ENCODE measurements at places on chromosomes 5 and 9.

DNA sequence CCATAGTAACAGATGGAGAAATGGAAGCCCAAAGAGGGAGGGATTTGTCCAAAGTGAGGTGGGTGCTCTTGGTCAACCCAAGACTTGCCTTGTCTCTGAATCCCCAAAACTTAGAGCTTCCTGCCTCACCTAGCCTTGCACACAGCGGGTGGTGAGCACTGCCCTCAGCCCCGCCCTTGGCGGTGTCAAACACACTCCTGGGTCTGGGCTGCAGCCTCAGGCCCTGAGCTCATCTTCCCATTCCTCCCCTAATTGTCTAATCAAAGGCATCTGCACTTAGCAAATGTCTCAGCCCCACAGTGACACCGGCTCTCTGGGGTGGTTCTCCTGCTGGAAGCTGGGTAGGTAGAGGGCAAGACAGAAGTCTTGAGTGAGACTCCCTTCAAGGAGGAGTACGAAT lies 20.9 kb downstream of the FABP6 start:
- DNase-seq: no peak

- no peak for DNase-seq
Observed at GRCh38 chr9:130167927-130168326, 4.3 kb upstream of the NCS1 start.

DNA sequence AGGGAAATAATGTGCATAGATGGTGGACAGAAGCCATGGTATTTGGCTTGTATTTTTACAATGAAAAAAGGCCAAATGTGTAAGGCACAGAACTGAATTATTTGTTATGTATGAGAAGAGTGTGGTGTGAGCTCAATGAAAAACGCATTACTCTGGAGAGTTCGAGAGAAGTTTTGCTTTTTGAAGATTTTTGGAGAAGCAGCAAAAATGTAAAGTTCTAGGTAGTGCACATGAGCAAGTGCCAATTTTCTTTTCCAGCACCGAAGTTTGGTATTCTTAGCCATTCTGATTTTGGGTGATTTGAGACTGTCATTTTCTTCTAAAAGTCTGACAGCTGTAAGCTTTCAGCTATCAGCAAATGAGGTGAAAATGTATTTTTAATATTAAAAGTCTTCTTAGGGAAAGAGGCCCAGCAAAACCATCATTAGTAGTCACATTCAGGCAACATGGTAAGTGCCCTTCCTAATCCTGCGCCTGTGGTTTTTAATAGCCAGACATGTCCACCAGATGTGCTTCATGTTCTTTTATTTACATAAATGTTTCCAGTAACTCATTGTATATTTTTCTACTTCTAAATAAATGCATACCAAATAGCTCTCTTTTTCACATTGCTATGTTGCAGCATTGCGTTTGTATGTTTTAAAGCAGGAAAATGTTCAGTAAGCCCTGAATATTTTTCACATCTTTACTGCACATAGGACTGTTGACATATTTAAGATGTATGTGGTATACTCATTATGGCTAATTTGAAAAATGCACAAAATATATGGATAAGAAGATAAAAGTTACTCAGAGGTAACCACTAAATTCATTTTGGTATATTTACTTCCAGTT lies 50.4 kb downstream of the RASGRF2 start:
- DNase-seq: no peak

DNA sequence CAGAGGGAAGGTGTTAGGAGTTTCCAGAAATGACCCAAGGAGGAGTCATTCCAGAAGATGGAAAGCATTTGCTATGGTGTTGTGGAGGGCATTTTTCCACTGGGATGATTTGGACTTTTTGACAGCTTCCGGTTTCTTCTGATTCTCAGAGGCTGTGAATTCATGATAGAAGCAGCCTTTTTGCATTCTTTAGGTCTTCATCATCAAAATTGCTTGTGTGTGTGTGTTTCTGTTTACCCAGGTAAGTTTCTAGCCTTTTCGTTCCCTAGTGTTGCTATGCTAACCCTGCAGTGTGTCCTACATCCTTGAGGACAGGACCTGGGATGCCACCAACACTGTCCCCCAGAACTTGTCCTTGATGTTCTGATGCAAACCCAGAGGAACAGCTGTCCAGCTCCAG lies 19.6 kb downstream of the IRX1 start:
- no peak for DNase-seq

DNA sequence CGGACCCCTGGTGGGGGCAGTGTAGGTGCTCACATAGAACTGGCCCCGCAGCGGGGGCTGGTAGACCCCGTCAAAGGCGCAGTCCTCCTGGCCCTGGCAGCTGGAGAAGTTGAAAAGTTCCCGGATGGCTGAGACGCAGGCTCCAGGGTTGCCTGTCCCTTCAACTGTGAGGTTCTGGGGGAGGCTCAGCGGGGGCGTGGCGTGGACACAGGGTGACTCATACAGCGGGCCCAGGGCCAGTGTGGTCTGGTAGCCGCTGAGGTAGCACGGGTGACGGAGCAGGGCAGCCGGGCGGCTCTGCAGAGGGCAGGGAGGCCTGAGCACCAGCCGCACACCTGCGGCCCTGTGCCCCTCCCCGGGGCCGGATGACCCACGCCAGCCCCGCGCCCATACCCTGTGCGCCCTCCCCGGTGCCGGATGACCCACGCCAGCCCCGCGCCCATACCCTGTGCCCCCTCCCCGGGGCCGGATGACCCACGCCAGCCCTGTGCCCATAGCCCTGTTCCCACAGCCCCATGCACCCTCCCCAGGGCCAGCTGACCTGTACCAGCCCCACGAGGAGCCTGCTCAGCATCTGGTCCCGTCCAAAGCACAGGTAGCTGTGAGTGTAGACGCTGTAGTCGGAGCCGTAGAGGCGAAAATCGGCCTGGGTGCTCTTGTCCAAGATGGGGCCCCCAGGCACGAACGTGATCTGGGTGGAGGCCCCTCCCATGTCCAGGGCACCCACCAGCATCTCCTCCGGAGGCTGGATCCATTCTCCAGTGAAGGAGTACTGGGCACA lies 5.0 kb downstream of the ENTPD8 start:
- peak; percentile 24 for DNase-seq

DNA sequence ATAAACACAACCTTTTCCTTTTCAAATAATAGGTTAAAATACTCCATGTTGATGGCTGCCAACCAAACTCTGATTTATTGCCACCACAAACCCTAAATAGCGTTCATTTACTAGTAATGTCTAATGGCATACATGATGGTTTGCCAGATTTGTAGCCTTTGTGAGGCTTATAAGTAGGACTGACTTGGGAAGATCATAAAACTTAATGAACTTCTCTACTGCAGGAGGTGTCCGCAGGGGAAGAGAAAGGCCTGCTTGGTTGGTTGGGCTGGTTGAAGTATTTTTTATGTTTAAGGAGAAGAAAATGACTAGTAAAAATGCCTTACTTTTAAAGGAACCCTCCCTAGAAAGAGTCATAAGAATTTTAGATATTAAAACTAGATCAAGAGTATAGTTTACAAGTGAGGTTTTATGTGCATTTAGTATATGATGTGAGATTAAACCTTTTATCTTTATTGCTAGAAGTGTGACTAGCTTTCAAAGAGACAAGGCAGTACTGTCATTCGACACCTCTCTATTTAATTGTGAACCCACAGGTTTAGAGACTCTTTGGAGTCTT lies 5.0 kb downstream of the PBX3 start:
- DNase-seq: no peak

GRCh38 chr5:93584596-93585040 lies 1.6 kb downstream of the NR2F1 start:
- no peak for DNase-seq

- no peak for DNase-seq
Observed at GRCh38 chr5:14809369-14810155, 62.0 kb downstream of the ANKH start.
